ENCODE measurements at places on chromosomes 7 and 10. TPM values are rescaled to one million over a fixed set of nuclear protein-coding genes. Genes with fewer than 3 reads are reported as not detected.

GRCh38 chr10:118209215-118209614 lies 132.9 kb downstream of the FAM204A start:
- DNase-seq = no peak

- no peak for DNase-seq
These were observed 26.3 kb upstream of the WDR11 start for GRCh38 chr10:120824881-120825309.

GRCh38 chr7:72405871-72406270 lies 6.3 kb downstream of the CALN1 start:
- DNase-seq = no peak

DNA sequence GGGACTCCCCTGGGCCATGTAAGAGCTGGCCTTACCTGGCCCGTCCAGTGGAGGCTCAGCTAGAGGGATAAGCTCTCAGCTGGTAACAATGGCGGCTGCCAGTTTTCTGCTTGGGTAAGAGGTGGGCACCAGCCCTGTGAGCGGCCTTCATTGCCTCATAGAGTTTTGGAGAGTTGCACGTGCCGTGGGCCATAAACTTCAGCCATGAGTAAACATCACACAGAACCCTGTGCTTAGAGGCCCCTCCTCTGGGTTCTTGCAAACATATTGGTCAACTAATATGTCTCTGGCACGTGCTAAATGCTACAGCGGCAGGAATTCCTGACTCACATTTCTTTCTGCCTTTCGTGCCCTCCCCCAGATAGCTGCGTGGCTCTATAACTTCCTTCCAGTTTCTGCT lies 103.9 kb upstream of the LEP start:
- no peak for DNase-seq

DNA sequence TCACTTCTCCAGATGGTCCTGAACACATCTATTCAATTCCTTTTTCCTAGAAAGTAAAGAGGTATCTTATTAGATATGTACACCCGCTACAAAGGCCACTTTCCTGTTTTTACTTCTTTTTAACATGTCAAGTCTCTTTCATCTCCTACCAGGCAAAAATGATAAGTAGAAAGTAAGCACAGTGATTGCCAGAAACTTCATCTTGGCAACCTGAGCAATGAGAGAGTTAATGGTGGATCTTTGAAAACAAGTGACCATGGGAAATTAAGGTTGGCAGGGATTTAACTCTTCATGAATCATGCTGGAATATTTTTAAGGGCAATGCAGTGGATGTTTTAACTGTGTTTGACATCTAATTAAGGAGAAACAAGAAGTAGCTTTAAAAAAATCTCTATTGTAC lies 2.7 kb downstream of the SEMA3A start:
- DNase-seq = no peak

GRCh38 chr7:158345731-158346130 lies 241.9 kb downstream of the PTPRN2 start:
- DNase-seq = no peak

- no peak for DNase-seq
These were observed 12.3 kb downstream of the MRPS24 start for GRCh38 chr7:43856996-43857395.

- DNase-seq = no peak
These were observed 5.3 kb downstream of the VAX1 start for GRCh38 chr10:117132751-117133231.

- no peak for DNase-seq
These were observed 655.9 kb downstream of the SDK1 start for GRCh38 chr7:3956949-3957348.

DNA sequence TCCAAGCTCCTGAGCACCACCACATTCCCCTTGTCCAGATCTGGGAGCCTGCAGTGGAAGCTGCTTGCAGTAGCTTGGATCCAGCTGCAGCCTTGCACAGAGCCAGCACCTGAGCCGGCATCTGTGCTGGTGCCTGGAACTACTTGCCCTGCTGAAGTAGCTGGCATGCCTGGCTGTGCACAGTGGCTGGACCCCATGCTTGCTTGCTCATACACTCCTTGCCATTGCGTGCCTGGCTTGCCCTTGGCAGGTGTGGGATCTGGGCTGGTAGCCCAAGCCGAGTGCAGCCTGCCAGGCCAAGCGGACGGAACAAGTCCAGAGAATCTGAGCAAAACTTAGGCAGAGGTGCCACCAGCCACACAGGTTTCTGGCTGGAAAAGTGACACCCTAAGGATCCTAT lies 759.9 kb downstream of the IPMK start:
- no peak for DNase-seq

GRCh38 chr10:12707461-12708185 lies 293.9 kb downstream of the CCDC3 start:
- peak; percentile 58 for DNase-seq

GRCh38 chr7:121420976-121421375 lies 24.9 kb upstream of the FAM3C start:
- no peak for DNase-seq

GRCh38 chr7:54799792-54800191 lies 40.8 kb upstream of the SEC61G start:
- DNase-seq = no peak

DNA sequence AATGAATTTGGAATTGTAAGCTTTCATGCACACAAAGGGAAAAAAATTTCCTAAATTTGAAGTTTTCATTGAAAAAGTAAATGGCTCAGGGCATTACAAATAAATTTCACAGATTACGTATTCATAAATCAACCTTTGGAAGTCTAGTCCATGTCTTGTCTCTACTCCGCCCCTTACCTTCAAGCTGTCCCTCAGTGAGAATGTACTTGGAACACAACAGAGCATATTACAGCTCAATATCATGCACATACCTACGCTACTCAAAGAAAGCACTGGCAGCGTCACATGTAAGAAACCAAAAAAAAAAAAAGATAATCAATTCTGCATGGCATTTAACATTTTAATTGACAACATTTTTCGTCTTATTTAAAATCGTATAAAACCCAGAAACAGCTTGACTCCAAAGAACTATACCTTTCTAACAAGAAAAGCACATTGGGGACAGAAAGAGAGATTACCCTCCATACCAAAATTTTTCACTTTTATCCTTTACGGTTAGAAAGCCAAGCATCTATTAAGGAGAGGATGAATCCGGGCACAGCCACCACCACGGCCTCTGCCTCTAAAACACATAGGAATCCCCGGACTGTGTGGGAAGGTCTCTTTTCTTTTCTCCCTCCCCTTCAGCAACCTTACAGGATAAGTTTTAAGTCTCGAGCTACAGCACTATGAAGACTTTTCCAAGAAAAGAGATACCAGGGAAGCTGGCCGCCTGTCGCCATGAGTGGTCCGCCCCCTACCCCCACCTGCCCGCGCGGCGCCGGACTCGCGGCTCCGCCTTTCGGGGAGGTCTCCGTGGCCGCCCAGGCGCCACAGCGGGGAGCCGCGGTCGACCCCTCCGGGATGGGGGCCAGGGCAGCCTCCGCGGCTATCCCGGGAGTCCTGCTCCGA lies 1.1 kb downstream of the JMJD1C start:
- DNase-seq = no peak

- DNase-seq = no peak
These were observed 25.2 kb downstream of the RAPGEF5 start for GRCh38 chr7:22331704-22332103.

DNA sequence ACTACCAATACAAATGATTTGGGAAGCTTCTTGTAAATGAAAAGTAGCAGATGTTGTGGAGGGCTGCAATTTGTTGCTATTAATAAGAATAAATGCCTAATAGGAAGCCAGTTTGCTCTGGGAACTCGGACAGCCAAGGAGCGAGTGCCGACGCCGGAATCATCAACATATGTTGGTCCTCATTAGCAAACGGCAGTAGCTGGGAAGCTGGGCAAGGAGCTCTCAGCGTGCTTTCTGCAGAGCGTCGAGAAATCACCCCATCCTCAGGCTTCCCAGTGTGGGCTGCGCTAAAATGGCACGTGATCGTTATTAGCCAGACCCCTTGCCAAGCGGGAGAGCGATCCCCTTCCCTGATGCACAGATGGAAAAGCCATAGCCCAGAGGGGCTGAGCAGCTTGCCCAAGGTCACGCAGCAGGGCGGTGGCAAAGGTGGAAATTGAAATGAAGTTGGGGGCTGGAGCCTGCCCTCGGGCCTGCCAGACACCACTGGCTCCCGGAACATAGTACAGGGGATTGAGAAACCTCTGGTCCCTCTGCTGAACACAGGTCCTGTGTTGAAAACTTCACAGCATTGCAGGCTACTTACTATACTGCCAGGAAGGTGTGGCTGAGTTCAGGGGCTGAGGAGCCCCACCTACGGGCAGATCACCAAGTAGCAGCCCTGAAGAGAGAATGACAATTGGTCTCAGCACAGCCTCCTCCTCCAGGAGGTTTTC lies 326.9 kb downstream of the PLXNA4 start:
- DNase-seq = no peak

DNA sequence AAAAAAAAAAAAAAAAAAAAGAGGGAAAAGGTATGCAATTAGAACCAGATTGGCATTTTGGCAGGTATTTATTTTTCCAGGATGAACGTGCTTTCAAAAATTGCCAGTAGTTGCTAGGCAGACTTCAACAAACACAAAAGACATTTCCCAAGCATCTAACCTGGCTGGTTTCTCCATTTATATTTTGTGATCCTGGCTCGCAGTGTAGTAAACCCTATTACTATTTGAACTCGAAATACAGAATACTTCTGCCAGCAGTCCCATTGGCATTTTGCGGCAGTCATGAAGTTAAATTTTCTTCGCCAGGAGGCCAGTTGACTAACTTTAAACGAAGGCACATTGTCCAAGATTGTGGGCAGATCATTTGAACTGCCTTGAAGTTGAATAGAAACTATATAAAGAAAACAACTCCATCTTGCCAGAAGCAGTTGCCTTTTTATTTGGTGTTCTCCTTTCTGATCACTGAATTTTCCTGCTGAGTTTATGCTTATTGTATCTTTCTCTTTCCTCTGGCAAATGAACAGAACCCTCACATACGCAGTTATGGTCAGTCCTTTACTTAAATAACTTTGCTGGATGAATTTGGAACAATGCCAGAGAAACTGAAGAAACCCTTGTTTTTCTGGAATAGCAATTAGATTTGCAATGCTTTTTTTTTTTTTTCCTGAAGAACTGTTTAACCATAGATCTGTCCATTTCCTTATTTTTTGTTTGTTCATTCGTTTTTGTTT lies 132.9 kb downstream of the BICC1 start:
- no peak for DNase-seq

GRCh38 chr7:28573651-28574301 lies 161.5 kb downstream of the CREB5 start:
- DNase-seq = no peak

DNA sequence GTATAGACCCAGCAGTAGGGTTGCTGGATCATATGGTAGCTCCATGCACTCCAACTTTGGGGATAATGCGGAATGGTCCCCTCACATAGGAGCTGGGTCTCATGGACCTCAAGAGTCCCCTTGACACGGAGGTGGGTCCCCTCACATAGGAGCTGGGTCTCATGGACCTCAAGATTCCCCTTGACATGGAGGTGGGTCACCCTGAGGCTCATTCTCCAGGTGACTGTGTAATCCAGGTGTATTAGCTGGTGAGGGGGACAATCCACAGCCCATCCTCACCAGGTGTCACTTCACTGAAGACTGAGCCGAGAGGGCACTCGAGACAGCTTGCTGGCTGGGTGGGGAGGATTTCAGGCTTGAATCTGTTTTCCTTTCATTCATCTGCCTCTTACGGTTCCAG lies 121.9 kb downstream of the PTPN20 start:
- DNase-seq = no peak

- no peak for DNase-seq
These were observed 43.2 kb downstream of the IKZF1 start for GRCh38 chr7:50347693-50348092.

WNT2 gene
- 0.09 TPM for polyA plus RNA-seq

MYPN gene
- polyA plus RNA-seq = 67.2 TPM

ANKRD22 gene
- not detected for polyA plus RNA-seq

ATG9B gene
- polyA plus RNA-seq = 0.59 TPM

WASL gene
- polyA plus RNA-seq = 15.0 TPM

NME8 gene
- polyA plus RNA-seq = not detected

PLEKHS1 gene
- not detected for polyA plus RNA-seq

OR2F1 gene
- polyA plus RNA-seq = not detected

RAB19 gene
- polyA plus RNA-seq = not detected

CRHR2 gene
- 1.2 TPM for polyA plus RNA-seq

Measured in heart right ventricle (tissue), 16 donors.